ENCODE measurements at places on chromosomes 2 and 18.

DNA sequence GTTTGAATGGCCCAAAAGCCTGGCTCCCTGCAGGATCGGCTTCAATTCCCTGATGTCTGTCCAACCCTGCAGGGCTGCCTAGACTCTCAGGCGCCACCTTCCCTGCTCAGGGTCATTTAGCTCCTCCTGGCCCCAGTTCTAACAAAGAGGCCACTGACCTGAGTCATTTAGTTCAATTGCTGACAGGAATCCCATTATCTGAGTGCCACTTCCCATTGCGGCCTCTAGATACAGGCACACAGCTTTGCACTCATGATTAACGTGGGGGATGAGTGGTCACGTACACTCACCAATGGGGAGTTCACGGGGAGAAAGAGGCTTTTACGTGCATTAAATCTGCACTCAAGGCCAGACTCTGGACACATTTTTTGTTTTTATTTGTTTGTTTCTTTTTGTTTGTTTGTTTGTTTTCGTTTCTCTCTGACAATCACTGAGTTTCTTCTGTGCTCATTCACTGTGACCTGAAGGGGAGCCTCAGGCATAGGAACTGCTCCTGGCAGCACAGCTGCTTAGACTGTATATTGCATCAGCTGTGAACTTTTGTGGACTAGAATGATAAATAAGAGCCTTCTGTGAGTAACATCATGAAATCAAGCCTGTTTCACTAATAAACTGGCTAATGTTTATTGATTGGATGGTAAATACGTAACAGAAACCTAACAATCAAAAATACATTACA is 118.9 kb upstream of the CTNNA2 start:
- no peak for DNase-seq

DNA sequence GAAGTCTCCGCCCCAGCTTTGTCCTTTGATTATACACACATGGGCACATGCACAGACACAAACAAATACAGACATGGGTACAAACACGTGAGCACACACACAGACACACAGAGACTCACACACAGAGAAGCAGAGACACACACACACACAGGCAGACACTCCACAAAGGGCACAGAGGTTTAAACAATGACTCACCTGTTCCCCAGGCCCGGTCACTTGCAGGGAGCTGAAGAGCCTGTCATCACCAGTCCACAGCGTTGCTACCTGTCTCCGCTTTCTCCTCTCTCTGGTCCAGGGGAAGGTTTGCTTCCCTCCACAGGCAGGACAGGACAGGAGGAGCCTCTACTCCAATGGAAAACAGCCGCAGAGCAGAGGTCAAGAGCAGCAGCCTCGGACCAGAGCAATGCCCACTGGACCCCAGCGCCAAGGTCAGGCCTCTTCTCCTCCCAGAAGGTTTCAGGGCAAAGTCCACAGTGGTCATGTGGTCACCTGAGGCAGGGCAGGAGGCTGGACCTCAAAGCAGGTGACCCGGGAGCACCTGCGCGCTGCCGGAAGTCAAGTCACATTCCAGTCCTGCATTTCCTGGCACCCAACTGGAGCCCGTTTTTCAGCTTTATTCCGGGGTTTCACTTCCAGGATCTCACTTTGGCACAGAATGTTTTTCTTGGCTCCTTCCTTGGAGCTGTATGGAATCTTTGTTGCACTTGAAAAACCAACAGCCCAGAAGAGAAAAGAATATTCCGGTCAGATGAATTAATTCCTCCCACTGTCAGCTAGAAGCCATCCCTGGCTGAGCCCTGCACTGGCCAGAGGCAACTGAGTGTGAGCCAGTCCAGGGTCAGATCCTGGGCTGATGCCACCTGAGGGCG is at the start of gene RAB17:
Gene RAB17 (minus strand): TSS at position 463 of the 869 bp plus-strand sequence. CDS start 4,580 bp downstream, outside the sequence.
- no peak for DNase-seq

DNA sequence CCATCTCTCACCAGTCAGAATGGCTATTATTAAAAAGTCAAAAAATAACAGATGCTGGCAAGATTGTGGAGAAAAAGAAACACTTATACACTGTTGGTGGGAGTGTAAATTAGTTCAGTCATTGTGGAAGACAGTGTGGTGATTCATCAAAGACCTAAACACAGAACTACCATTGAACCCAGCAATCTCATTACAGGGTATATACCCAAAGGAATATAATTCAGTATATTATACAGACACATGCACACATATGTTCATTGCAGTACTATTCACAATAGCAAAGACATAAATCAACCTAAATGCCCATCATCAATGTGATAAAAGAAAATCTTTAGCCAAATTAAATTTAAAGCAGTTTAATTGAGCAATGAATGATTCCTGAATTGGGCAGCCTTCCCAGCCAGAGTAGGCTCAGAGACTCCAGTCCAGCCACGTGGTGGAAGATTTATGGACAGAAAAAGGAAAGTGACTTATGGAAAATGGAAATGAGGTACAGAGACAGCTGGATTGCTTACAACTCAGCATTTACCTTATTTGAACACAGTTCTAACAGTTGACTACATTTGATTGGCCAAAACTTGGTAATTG is 377.1 kb upstream of the SLC39A10 start:
- DNase-seq = no peak

GRCh38 chr2:59956981-59957380 is 596.5 kb downstream of the BCL11A start:
- no peak for DNase-seq

DNA sequence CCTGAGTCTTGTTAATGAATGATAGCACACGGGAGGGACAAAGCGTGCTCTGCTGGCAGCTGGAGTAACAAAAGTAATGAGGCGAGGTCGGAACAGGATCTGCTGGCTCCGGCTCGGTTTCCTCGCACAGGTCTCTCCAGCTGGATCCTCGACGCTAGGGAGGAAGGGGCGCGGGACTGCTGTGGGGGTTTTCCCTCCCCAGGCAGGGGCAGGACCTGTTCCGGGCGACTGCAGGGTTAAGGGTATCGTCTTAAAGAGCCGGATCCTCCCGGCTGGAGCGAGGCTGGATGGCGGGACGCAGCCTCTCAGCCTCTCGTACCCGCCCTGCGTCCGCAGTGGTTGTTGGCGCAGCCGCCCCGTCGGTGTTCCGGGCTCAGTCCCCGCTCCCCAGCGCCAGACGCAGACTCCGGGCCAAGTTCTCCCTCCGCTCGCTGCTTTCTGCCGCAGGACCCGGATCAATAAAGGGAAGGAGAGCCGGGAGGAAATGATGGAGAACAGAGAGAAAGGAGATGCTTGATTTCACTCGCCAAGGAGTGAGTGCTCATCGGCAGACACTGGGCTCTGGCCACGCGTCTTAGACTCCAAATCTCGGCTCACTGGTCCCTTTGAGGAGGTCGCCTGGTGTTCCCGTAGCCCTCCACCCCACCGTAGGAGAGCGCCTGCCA is 1.1 kb upstream of the LIPG start:
- no peak for DNase-seq

DNA sequence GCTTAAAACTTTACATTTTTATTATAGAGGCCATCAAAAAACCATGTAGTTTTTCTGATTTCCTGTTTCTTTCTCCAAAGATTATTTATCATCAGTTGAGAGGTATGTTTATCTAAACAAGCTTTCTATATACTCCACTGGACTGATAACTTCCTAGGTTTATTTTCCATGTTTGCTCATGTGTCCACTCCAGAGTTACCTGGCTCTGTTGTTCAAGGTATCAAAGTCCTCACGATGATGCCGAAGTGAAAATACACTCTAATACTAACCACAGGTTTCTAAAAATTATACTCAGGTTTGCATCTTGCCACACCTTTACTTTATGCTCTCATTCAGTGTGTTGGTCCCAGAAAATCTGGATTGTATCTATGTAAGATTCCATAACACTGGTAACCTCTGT is 287.9 kb upstream of the GULP1 start:
- no peak for DNase-seq

DNA sequence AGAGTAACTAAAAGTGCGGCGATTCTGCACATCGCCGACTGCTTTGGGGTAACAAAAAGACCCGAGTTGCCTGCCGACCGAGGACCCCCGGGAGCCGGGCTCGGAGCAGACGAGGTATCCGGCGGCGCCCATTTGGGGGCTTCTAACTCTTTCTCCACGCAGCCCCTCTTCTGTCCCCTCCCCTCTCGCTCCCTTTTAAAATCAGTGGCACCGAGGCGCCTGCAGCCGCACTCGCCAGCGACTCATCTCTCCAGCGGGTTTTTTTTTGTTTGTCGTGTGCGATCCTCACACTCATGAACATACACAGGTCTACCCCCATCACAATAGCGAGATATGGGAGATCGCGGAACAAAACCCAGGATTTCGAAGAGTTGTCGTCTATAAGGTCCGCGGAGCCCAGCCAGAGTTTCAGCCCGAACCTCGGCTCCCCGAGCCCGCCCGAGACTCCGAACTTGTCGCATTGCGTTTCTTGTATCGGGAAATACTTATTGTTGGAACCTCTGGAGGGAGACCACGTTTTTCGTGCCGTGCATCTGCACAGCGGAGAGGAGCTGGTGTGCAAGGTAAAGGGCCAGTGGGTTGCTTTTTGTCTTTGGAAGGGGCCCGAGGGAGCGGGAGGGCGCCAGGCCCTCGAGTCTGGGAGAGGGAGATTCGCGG is 1.4 kb downstream of the TRIB2 start:
- no peak for DNase-seq

DNA sequence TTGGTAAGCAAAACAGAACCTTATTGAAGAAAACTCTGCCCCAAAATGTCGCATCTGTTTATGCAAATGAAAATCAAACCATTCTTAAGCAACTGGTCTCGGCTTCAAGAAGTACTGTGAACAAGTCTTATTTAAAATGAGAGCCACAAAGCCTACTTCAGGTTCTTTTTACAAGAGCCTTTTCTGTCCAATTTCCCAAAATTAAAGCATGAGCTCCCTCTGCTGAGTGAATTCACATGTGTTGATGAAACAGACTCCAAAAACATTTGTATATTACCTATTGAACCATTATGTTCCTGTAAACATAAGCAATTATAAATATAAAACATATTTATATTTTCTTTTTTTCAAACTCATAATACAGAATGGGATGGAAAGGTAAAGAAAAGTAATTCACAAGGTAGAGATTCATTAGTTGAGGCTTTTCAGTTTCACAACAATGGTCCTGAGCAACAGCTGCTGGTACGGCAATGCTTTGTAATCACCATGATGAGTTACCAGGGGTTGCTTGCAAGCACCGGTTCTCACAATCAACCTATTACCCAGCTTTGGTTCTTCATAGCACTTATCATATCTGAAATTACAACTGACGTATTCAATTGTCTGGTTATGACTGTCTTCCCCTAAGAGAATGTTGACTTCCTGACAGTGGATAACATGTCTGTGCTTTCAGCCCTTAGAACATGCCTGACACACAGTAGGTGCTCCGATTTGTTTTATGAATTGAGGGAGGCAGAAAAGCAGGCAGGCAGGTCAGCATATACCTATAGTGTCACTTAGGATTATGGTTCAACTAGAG is 108.4 kb upstream of the BZW1 start:
- DNase-seq = no peak

DNA sequence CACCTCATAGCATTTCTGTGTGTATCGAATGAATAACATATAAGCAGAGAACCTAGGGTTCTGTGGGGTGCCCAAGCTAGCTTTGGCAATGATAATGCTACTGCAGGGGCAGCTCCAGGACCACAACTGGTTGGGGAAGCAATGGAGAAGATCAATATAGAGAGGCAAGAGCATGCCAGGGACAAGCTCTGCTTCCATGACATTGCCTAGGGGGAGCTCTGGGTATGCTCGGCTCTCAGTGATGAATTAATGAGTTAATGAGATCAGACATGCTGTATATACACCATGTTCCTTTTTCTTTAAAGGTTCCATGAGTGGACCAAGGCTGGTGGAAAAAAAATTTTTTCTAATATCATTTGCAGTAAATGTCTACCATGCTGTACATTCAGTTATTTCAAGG is 618.4 kb downstream of the BCL11A start:
- DNase-seq = no peak

DNA sequence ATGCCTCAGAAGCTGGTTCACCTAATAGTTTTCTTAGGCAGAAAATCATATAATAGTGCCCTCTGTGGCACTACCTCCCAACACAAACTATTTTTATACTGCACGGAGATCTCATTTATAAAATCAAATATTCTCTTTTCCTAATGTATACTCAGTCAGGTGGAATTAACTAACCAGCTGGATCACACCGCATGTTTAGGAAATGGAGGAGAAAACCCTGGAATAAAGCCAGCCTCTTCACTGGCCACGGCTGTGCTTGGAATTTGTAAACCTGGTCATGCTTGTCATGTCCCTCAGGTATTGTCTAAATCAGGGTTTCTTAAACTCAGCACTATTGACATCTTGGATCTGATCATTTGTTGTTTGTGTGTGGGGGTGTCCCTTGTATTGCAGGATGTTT is 85.6 kb downstream of the DOCK10 start:
- DNase-seq = no peak

All from stimulated activated CD4-positive, alpha-beta T cell treated with anti-CD3 and anti-CD28 coated beads, TNF-alpha, amount 100 ng/mL, for 1 hour (primary cell).